Urinary bladder (tissue), 4 donors: ENCODE measurements at places on chromosomes 6 and 20. TPM values are rescaled to one million over a fixed set of nuclear protein-coding genes. Genes with fewer than 3 reads are reported as not detected.
A peak's percentile ranks its signal among the peaks of the same experiment; 100 is the strongest.

- DNase-seq: no peak
These were observed 92.2 kb upstream of the RSPO3 start for GRCh38 chr6:127026247-127026646.

GRCh38 chr6:135703621-135704020 lies 147.9 kb upstream of the PDE7B start:
- no peak for DNase-seq

Gene EYA4
- 20.9 TPM for total RNA-seq

- peak; percentile 69 for DNase-seq
These were observed 119.5 kb upstream of the CD93 start for GRCh38 chr20:23205611-23206041.

- DNase-seq: no peak
These were observed 469.5 kb upstream of the NRSN1 start for GRCh38 chr6:23656255-23657194.

- no peak for DNase-seq
These were observed 209.1 kb downstream of the ERMARD start for GRCh38 chr6:169960521-169960885.

DNA sequence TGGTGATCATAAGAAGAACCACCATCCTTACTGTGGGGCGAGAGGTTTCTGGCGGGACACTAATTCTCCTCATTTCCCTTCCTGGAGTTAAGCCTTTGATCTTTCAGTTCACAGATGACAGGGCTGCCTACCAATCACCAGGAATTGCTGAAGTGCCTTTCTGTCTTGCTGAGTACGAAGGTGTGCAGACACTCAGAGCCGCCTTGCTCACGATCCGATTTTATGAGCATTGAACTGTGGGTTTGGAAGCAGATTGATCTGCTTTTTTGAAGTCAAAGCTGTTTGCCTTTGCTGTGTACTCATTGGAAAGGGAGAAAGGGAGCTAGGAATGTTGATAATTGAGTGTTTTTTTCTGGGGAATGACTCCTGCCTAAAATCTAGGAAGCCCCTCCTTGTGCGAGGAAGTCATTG lies 129.1 kb upstream of the SALL4 start:
- DNase-seq: no peak

DNA sequence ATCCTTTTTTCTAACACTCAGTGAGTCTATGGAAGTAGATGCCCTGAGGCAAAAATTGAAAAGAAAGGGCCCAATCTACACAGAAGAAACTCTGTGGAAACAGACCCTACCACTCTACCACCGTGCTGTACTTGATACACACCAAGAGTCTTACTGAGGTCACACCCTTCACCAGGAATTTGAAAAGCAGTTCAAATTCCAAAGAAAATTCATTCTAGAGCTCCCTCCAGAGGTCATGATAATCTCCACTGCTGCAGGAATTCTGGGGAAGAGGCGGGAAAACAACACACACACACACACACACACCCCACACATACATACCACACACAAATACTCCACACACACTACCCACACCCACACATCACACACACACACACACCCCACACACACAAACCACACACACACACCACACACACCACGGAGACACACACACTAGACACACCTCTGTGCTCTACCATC lies 336.8 kb downstream of the HDGFL1 start:
- DNase-seq: no peak

- no peak for DNase-seq
These were observed 252.3 kb upstream of the KCNG1 start for GRCh38 chr20:51275181-51275580.

DNA sequence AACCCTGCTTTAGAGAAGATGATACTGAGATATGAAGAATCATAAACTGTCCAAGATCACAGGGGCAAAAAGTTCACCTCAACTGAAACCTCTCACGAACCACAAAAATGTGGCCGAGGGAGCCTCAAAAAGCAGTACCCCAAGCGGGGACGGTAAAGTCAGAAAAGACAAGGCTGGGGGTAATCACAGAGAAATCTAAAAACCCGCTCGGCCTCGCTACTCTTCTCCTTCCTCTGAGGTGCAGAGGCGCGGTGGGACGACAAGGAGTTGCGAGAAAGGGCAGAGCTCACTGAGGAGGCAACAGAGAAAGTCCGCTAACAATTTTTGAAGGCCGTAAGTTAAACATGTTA lies 356 bp upstream of the IRAK1BP1 start:
- no peak for DNase-seq

Gene LY6G6D
- 3.1 TPM for total RNA-seq

DNA sequence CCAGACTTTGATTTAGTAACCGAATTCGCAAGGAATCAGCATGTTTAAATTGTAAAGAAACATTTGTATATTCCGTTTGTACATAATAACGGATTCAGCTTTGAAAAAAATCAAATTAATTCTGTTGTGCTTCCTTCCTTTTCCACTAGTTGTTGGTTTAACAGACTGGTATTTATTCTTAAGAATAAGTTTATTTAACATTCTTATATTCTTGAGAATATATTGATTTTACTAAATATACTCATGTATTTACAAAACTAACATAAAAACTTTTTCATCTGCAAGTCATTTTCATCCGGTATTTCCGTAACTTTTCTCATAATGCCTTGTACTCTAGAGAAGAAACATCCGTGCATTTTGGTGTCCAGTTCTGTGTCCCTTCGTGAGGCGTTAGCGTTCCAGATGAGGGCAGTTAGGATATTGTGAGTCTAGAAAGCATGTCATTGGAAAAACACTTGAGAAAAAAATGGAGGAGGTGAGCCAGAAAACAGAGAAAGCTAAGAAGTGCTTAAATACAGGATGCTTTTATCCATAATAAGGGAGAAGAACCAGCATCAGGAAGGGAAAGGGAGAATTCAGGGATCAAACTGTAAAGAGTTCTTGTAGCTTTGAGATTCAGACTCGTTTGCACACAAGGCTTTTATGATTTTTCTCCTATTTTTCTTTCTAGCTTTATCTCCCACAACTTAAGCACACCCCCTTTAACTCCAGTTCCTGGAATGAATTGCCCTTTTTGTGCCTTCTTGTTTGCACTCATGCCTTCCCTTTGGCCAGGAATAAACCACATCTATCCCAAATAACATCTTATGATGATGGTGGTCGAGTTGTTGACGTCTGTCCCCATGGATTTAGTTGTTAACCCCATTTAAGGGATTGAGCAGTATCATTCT lies 1.8 kb downstream of the WRNIP1 start:
- DNase-seq: no peak

Gene NKAIN4
- 4.0 TPM for total RNA-seq

DNA sequence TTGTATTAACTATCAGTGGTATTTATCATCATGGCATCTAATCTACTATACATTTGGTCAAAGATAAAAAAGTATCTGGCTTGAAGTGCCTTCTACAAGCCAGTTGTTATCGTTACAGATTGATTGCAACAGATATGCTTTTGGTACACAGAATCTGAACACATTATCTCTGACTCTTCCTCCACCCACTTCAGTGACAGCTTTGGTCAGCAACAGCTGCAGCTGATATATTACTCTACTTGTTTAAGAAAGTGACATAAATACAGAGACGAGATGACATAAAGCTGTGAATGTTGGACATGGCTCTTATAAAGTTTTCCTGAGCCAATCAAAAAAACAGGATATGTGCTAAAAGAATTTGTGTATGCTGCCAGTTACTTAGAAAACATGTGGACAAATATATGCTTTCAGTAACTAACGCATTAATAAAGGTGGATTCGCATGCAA lies 77.6 kb downstream of the HIVEP2 start:
- no peak for DNase-seq

DNA sequence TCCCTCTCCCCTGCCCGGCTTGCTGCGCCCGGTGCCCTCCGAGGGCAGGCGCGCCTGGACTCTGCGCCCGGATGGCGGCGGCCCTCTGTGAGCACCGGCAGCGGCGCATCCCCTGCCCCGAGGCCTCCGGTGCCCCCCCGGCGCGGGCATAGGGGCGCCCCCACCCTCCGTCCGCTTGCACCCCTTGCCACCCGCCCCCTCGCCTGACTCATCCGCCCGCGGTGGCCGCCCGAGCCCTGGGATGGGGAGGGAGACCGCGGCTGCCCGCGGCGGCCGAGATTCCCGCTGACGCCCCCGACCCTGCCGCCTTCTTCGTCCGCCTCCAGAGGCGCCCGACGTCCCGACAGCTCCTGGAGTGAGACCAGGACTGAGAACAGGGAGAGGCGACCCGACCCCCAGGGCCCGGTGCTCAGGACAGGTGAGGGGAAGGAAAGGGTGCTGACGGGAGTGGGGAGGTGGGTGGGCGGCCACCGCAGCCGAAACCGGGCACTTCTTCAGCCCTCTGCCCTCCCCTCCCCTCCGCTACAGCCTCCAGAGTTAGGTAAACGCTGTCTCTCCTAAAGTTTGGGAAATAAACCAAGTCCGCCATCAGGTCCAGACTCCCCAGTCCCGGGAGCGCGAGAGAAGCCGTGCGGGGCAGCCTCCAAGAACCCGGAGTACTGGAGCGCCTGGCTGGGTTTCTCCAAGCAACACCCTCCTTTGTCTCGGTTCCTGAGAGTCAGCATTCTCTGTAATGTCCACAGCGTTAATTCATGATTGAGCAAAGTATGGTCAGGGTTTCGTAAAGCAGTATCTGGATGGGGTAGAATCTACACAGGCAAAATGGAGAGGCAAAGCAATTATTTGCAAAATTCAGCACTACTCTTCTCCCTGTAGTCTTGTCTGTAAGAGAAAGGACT lies 539 bp downstream of the TMEM200A start:
- no peak for DNase-seq

- DNase-seq: no peak
These were observed 67.6 kb downstream of the B4GALT5 start for GRCh38 chr20:49646126-49646525.

Gene ZNFX1
- total RNA-seq: 22.2 TPM
